ENCODE measurements at places on chromosomes 4 and X. TPM values are rescaled to one million over a fixed set of nuclear protein-coding genes. Genes with fewer than 3 reads are reported as not detected.

GRPEL1 gene
- total RNA-seq: 59.1 TPM

FANCB gene
- 2.7 TPM for total RNA-seq

CXCL5 gene
- total RNA-seq: 35.3 TPM

OTC gene
- total RNA-seq: not detected

PPP4R3C gene
- not detected for total RNA-seq

CPE gene
- total RNA-seq: 2.3 TPM

ARHGAP36 gene
- not detected for total RNA-seq

CFI gene
- total RNA-seq: 0.65 TPM

CITED1 gene
- total RNA-seq: 0.81 TPM

ZIC3 gene
- total RNA-seq: not detected

RADX gene
- 0.12 TPM for total RNA-seq

RAI2 gene
- 0.15 TPM for total RNA-seq

IL15 gene
- 13.5 TPM for total RNA-seq

NXF2B gene
- total RNA-seq: not detected

ENAM gene
- total RNA-seq: not detected

HTRA3 gene
- 21.2 TPM for total RNA-seq

C4orf36 gene
- total RNA-seq: 1.3 TPM

CT45A10 gene
- total RNA-seq: 0.22 TPM

GCNA gene
- 1.7 TPM for total RNA-seq

GYPE gene
- total RNA-seq: not detected

SLC9B1 gene
- not detected for total RNA-seq

TCEANC gene
- total RNA-seq: 0.86 TPM

ETNPPL gene
- not detected for total RNA-seq

FGB gene
- total RNA-seq: 23.2 TPM

NPNT gene
- total RNA-seq: 0.35 TPM

TMPRSS11A gene
- not detected for total RNA-seq

ADH1A gene
- total RNA-seq: not detected

MAGEB17 gene
- not detected for total RNA-seq

FAM114A1 gene
- 37.2 TPM for total RNA-seq

SPATA4 gene
- 0.12 TPM for total RNA-seq

SNCA gene
- not detected for total RNA-seq

DMP1 gene
- total RNA-seq: 0.06 TPM

PRRG1 gene
- 4.0 TPM for total RNA-seq

ACE2 gene
- total RNA-seq: not detected

FAT4 gene
- total RNA-seq: 2.0 TPM

PAGE1 gene
- total RNA-seq: not detected

VCX3A gene
- not detected for total RNA-seq

FRG2 gene
- not detected for total RNA-seq

PLS3 gene
- total RNA-seq: 191 TPM

MUC7 gene
- not detected for total RNA-seq

EFHC2 gene
- 0.21 TPM for total RNA-seq

FRMPD3 gene
- total RNA-seq: 0.05 TPM

CFAP99 gene
- not detected for total RNA-seq

PRMT9 gene
- 3.0 TPM for total RNA-seq

FAM9B gene
- not detected for total RNA-seq
